ENCODE measurements at places on chromosomes 12 and 14.

DNA sequence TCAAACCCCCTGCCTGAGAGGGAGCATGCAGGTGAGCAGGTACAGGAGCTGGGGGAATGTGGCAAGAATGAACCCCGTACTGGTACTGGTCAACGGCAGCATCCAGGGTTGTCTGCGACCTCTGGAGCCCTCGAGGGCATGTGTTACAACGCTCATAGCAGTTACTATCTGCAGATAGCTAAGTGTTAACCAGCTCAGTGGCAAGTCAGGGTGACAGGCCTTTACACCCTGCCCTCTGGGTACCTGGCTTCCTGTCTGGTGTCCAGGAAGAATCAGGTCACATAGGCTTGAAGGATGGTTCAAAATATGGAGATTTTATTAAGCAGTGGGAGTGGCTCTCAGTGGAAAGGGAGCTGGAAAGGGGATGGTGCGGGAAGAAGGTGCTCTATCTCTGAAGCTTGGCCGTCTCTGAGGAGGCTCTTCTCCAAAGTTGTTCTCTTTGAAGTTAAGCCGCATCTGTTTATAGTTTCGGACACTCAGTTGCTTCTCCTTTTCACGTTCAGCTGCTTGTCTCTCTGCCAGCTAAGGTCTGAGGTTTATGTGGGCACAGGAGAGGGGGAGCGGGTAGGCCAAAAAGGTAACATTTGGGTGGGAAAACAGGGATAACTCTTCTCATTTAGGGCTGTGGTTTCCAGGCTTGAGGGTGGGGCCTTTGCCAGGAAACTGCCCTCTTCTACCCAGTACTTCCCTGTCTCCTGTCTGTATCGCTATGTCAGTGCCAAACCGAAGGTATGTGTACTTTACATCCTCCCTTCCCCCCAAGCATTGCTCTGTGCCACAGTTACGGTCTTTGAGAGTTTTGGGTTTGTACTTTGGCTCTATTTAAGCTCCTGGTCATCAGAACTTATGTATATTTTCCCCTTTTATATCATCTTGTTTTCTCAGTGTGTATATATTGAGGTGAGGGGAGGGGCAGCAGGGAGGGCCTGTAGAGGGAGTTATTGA lies 305.8 kb downstream of the RGS6 start:
- no peak for DNase-seq

GRCh38 chr12:19431407-19432308 lies 7.6 kb upstream of the AEBP2 start:
- peak; percentile 87 for DNase-seq

- no peak for DNase-seq
These were observed 8.7 kb upstream of the SMCO2 start for GRCh38 chr12:27437839-27438238.

DNA sequence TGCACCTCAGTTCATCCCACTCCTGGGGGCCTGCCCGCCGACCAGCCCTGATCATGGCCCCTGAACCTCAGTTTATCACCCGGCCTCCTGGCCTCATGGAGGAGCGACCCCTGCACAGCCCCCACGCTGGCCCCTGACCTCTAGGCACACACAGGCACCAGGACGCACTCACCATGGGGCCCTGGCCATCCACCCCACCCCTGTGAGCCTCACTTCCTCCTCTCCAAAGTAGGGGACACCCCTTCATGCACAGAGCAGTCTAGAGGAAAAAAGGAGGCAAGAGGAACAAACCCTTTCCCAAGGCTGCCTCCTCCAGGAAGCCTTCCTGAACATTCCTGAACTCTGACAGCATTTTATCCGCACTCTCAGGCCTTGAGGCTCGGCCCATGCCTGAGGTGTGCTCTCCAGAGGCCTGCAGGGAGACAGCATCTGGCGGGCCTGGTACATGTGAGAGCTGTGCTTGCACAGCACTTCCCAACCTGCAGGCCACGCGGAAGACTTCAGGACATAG lies 39.4 kb downstream of the CCNK start:
- no peak for DNase-seq

DNA sequence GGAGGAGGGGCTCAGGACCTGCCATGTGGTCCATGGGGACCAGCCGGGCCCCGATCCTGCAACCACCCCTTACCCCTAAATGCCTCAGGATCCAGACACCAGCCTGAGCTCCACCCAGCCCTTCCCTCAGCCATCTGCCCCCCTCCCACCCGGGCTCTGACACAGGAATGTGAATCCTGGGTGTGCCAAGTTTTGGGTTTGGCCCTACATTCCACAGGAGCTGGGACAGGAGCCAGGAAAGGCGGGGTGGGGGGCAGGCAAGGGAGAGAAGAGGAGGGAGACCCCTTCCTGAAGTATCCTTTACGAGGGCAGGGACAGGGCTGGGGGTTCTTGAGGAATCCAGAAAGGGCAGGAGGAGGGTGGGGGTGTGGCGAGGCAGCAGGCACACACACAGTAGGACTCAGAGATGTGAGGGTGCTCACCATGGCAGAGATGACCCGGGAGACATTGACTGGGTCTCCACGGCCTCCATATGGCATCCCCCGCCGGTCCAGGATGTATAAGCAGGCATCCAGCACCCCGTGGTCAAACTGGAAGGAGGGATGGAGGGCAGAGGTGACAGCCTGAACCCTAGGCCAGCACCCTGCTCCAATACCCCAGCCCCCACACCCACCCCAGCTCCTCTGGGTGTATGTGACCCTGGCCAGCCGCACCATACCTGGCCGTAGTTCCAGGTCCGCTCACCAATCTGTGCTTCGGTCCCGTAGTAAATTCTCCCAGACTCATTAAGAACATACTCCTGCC lies 3.5 kb downstream of the TGM1 start:
- peak; percentile 78 for DNase-seq

DNA sequence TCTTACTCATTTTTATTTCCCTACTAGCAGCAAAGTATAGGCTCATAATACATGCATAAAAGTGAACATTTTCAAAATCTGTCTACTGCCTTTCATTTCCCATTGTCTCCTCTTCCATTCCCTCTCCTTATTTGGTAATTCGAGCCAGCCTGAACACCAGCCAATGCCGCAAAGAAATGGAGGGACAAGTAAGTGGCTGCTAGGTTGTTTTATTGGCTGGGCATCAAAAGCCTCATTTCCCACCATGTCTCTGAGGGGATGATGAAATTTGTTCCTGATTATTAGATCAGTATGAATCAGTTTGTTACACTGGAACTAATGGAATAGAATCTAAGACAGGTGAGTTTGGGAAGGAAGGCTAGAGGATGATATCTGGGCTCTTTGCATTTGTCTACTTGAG lies 143.5 kb downstream of the KCNA5 start:
- DNase-seq, result no peak

DNA sequence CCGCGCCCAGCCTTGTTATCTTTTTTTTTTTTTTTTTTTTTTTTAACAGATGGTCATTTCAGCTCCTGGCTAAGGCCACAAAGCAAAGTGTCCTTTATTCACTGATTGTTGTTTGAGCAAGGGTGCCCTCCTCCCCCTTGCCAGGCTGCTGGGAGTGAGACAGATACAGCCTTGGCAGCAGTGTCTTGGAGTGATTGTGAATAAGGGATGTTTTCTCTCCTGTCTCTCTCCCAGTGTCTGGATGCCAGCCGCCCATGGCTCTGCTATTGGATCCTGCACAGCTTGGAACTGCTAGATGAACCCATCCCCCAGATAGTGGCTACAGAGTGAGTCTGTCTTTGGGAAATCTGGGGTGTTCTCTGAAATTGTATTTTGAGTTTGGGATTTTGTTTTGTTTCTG lies 28.7 kb downstream of the FNTB start:
- DNase-seq, result no peak

GRCh38 chr14:72389200-72389599 lies 457.0 kb downstream of the RGS6 start:
- no peak for DNase-seq

DNA sequence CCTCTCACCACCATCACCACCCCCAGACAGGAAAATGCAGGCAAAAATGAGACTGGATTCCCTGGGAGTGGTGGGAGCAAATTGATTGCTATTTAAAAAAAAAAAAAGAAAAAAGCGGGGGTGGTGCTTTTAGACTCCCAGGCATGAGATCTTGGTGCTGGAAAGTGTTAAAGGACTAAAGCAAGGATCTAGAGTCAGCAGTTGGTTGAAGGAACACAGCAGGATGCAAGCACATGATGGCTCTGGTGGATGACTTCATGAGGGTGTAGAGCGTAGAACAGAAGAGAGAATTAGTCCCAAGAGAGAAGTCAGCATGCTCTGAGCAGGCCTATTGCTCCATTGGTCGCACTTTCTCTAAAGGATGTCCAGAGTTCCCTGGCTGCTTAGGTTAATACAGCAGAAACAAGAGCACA lies 183.8 kb upstream of the HMGA2 start:
- DNase-seq, result peak; percentile 58

GRCh38 chr14:77158175-77158881 lies 16.7 kb upstream of the ZDHHC22 start:
- peak; percentile 72 for DNase-seq

DNA sequence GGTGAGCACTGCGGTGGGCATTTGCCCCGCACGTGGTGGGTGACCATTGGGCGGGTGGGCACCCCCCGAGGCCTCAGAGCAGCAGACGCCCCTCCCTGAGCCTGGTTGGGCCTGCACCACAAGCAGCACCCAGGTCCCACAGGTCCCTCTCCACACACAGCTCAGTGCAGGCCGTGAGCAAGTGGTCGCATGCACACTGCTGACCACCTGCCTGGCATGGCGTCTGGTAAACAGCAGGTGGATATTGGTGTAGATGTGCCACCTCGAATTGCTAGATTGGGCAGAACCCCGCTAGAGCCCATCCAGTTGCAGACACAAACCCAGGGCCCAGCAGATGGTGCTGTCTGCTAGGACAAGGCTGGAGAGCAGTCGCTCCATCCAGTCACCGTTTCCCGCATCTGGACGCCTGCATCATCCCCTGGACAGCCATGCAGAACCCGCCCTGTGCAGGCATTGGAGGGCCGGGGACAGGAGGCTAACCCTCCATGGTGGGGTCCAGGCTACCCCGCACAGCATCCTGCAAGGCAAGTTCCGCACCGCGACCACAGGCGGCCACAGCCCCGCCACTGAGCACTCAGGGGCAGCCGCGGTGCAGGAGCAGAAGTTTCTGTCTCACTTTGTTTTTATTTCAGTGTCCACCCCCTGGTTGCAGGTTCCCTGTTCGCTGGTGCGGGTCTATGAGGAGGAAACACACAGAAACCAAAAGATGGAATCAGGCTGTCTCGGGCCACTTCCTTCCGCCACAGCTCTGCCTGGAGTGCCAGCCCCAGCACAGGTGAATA lies 45.6 kb upstream of the RIMBP2 start:
- DNase-seq, result peak; percentile 48

DNA sequence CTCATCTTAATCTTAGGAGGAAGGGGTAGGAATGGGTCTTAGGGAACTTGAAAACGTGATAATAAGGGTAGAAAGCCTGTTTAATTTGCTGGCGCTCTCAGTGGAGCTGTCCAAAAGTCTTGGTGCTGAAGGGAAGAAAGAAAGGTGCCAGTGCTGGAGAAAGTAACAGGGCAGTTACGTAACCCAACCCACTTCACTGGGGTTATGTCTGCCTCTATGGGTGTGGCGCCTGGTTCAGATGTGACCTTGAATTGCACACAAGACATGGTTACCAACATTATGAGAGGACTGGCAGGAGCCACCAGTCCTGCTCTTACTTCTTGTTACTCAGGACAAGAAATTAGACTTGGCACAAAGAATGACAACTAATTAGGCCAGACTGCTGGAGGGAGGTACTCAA lies 18.6 kb upstream of the GPATCH2L start:
- peak; percentile 12 for DNase-seq

- DNase-seq, result no peak
These were observed 983.0 kb upstream of the LRFN5 start for GRCh38 chr14:40623643-40624042.

DNA sequence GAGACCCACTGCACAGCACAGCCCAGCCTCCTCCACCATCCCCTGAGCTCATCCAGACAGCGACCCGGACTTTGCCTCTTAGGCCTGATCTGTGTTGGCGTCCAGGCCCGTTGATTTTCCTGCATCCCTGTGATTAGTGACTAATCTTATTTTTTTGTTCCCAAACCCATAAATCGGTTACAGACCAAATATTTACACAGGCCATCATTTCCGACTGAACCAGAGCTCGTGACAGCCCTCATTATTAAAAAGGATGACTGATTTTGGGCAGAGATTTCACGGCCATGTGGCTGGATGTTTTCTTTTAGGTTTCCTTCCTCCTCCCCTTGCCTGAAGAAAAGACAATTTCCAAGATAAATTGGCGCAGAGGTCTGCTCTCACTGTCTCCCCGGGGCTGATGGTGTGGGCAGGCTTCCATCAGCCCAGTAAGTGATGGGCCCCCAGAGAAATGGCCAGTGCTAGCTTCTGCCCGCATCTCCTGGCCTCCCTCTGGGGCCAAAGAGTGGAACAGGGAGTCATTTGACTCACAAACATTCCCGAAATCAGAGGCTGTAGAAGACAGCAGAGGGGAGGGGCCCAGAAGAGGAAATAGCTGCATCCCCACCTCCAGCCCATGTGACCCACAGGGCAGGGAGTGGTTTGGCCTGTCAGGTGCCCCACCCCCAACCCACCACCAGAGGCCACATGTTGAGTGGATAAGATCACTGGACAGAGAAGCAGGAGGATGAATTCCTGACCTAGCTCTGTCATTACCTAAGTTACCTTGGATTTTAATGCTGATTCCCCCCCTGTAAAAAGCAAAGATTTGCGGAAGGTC lies 283.5 kb downstream of the KSR2 start:
- peak; percentile 98 for DNase-seq

- no peak for DNase-seq
These were observed 47.3 kb downstream of the PDE3A start for GRCh38 chr12:20415641-20416040.

DNA sequence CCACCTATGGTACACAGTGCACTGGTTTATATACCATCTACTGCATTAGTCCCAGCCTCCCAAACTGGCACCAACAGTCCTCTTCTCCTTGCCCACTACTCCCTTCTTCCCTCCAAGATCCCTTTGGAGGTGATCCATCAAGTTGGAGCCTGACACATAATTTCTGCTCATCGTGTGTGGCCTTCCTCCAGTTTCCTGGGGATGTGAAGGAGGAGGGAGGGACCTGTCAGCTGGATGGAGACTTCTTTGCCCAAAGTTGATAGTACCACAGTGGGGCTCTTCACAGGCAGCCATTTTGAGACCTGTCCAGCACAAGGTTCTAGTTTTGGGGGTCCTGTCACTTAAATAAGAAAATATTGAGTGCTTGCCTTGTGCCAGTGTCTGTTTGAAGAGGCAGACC lies 17.1 kb upstream of the CTDSP2 start:
- DNase-seq, result no peak

DNA sequence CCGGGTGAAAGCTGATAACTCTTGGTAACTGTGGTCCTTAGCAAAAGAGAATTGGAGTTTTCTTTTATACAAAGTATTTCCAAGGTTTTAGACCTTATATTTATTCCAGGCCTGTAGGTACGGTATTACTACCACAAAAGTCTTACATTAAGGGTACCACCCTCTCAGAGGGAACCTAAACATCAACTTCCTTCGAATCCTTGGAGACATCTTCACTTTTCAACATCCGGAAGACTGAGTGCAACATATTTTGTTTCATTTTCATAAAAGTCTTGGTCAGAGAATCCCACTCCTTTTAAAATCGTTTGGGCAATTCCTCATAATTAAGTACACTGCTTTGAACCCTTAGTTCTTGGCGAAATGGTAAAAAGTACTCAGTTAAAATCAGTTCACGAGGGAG lies 1.2 kb downstream of the CNOT2 start:
- no peak for DNase-seq

GRCh38 chr12:5592310-5592709 lies 160.4 kb downstream of the NTF3 start:
- DNase-seq, result no peak

Data from fibroblast of skin of abdomen (primary cell).